ENCODE measurements at places on chromosomes 16 and 17.

DNA sequence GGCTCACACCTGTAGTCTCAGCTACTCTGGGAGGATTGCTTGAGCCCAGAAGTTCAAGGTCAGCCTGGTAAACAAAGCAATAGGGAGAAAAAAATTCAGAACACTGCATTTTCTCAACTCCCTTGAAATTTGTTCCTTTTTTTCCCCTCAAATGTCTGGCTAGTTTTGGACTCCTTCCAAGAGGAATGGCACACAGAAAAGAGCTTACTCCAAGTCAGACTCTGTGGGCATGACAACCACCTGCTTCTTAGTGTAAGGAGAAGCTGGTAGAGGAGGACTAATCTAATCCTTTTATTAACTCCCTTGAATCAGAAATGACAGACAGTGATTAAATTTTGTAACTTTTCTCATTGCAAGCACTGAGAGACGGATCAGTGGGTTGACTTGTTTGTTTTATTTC, 27.9 kb upstream of the HYDIN start:
- DNase-seq: no peak

DNA sequence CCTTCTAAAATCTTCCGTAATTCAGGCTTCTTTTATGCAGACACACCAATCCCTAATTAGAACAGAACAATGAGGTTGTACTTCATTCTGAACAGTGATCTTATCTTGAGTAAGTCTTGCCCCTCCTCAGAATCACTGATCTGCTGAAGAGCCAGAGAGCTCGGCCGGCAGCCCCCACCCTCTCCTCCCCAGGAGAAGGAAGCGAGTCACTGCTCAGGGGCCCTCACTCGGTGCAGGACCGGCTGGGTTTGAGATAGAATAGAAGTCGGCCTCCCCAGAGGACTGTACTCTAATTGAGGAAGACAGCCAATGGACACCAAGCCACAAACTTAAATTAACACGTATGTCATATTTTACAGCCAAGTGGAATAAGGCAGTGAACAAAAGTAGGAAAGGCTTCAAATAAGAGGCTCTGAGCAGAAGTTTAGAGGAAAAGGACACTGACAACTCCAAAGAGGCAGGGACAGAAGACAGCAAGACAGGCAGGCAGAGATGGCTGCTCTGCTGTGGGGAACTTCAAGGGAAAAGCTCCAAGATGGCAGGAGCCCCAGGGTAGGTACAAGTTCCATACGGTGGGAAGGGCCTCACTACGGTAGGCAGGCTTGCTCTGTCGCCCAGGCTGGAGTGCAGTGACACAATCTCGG, 18.6 kb downstream of the CREBBP start:
- no peak for DNase-seq

DNA sequence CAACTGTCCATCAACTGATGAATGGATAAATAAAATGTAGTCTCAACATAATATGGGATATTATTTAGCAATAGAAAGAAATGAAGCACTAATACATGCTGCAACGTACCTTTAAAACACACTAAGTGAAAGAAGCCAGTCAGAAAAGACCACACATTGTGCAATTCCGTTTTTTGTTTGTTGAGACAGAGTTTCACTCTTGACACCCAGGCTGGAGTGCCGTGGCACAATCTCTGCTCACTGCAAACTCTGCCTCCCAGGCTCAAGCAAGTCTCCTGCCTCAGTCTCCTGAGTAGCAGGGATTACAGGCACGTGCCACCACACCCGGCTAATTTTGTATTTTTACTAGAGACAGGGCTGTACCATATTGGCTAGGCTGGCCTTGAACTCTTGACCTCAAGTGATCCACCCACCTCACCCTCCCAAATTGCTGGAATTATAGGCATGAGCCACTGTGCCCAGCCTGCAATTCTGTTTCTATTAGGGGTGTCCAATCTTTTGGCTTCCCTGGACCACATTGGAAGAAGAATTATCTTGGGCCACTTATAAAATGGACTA, 40.1 kb downstream of the SCNN1B start:
- no peak for DNase-seq

DNA sequence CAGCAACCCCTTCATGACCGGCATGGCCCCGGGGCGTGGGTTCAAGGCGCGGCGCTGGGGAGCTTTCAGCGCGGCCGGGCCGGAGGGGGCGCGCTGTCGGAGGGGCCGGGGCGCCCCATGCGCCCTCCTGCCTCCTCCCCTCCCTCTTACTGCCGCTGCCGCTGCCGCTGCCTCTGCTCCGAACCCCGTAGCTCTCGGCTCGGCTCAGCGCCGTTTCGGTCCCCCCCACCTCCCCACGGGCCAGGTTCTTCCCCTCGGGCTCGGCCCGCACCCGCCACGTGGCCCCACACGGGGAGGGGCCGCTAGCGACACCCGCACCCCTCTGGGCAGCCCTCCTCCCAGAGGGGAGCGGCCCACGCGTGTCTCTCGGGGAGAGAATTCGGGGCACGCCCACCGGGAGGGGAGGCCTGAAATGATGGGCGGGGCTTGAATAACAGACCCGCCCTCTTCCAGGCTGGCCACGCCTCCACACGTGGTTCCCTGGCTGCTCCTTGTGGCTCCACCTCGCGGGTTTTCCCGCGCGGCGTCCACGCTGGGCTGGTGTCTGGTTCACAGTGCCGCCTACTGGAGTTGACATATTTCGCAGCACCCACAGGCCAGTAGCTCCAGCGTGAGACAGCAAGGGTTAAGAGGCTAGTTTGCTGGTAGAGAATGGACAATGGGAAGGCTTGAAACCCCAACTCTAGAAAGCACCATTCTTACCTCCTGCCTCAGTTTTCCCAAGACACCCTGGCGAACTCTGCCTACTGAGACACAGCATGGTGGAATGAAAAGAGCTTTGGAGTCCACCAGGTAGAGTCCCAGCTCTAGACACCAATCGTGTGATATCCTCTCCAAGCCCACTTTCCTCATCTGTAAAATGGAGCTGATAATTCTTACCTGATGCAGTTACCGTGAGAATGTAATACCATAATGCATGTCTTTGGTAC, at the start of gene KCNH4:
KCNH4 (minus strand) TSS at position 221 of the 929 bp plus-strand sequence; CDS start at position 24, 197 bp downstream.
- DNase-seq: no peak

DNA sequence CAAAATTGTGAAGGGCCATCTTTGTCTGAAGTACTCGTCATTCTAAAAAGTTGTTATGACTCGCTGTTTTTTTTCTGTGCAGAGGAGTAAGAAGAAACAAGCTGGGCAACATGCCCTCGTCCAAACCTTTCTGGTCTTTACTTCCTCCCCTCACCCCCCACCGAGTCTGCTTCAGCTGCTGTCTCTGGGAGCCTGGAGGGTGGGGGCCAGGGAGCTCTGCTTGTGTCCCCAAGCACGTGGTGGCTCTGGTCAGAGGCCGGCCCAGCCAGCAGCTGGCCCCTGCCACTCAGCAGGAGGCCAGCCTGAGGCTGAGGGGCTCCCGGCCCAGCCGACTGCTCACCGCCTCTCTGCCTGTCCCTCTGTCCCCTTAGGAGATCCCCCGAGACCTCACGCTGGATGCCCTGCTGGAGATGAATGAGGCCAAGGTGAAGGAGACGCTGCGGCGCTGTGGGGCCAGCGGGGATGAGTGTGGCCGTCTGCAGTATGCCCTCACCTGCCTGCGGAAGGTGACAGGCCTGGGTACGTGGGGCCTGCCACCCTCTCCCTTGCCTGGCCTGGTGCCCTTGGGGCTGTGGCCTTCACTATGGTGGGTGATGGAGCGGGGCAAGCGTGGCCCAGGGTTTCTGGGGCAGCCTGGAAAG, 53.7 kb upstream of the LGALS9 start:
- no peak for DNase-seq

DNA sequence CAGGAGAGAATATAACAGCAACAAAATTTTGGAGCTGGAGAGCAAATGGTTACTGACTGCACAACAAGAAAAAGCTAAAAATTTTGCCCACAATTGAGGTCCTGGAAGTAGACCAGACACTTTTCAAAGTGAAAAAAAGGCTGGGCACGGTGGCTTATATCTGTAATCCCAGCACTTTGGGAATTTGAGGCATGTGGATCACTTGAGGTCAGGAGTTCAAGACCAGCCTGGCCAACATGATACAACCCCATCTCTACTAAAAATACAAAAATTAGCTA, 22.9 kb downstream of the TUBD1 start:
- no peak for DNase-seq

GRCh38 chr17:6605142-6605541, 35.4 kb downstream of the KIAA0753 start:
- no peak for DNase-seq

- no peak for DNase-seq
Observed at GRCh38 chr16:20768121-20768520, 4.3 kb downstream of the ACSM3 start.

GRCh38 chr17:49333804-49334203, 28.2 kb downstream of the ZNF652 start:
- DNase-seq: no peak

GRCh38 chr16:71255721-71256120, 25.2 kb upstream of the HYDIN start:
- DNase-seq: no peak

- DNase-seq: no peak
Observed at GRCh38 chr16:28202147-28202746, 9.5 kb downstream of the XPO6 start.

- DNase-seq: no peak
Observed at GRCh38 chr17:46983782-46984181, 4.7 kb upstream of the RPRML start.

DNA sequence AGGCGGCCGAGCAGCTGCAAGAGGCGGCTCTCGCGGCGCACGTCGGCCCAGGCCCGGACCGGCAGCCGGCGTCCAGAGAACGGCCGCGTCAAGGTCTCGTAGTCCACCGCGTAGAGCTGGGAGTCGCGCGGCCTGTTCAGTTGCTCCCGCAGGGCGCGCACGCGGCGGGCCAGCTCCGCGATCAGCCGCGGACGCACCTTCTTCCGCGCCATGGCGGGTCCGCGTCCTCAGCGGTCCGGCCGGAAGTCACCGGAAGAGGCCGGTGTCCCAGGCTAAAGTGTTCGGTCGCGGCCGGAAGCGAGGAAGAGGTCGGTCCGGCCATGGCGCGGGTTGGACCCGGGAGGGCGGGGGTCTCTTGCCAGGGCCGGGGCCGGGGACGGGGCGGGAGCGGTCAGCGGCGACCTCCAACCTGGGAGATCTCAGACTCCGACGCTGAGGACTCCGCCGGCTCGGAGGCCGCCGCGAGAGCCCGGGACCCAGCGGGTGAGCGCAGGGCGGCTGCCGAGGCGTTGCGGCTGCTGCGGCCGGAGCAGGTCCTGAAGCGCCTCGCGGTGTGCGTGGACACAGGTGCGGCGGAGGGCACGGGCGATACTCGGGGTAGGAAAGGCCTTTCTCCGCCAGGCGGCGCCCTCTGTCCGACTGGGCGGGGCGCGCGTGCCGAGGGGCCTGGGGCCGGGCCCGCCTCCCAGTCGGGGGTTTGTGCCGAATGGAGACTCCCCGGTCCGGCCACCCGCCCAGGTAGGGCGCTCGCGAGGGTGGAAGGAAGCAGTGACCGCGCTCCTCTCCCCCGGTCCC, at the start of gene MRPS34:
MRPS34 (minus strand) TSS at position 227 of the 795 bp plus-strand sequence; CDS start at position 212, 15 bp downstream.
- no peak for DNase-seq

DNA sequence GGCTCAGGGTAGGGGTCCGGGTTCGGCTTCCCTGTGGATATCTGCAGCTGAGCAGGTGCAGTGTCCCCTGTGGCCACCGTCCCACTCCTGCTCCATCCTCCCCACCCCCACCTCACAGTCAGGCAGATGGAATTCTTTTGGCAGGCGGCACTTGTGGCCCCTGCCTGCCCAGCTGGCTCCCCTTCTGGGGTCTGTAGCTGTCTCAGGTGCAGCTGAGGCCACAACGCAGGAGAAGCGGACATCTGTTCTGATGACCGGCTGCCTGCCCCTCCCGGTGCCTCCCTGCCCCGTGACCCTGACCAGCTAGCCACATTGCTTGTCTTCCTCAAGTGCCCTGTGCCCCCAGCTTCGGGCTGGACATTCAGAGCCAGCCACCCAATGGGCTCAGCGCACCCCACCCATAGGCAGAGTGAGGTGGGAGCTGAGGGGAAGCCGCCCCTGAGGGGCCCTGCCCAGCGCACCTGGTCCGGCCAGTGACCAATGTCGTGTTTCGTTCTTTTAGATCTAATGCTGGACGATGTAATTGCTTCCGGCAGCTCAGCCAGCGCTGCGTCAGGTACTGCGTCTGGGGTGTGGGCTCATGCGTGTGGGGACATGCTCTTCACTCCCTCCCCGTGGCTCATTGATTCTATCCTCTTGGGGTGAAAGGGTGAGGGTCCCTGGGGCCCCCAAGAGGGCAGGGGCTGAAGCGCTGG, 25.2 kb upstream of the ABCC3 start:
- no peak for DNase-seq

- DNase-seq: no peak
Observed at GRCh38 chr16:88599092-88599733, 29.0 kb downstream of the ZC3H18 start.

GRCh38 chr16:55091213-55091870, 160.7 kb downstream of the IRX5 start:
- DNase-seq: no peak

GRCh38 chr16:74064120-74064735, 232.4 kb upstream of the PSMD7 start:
- no peak for DNase-seq

GRCh38 chr17:73591296-73592078, 52.8 kb downstream of the SDK2 start:
- no peak for DNase-seq

- no peak for DNase-seq
Observed at GRCh38 chr17:56926704-56927103, 12.9 kb upstream of the TRIM25 start.

DNA sequence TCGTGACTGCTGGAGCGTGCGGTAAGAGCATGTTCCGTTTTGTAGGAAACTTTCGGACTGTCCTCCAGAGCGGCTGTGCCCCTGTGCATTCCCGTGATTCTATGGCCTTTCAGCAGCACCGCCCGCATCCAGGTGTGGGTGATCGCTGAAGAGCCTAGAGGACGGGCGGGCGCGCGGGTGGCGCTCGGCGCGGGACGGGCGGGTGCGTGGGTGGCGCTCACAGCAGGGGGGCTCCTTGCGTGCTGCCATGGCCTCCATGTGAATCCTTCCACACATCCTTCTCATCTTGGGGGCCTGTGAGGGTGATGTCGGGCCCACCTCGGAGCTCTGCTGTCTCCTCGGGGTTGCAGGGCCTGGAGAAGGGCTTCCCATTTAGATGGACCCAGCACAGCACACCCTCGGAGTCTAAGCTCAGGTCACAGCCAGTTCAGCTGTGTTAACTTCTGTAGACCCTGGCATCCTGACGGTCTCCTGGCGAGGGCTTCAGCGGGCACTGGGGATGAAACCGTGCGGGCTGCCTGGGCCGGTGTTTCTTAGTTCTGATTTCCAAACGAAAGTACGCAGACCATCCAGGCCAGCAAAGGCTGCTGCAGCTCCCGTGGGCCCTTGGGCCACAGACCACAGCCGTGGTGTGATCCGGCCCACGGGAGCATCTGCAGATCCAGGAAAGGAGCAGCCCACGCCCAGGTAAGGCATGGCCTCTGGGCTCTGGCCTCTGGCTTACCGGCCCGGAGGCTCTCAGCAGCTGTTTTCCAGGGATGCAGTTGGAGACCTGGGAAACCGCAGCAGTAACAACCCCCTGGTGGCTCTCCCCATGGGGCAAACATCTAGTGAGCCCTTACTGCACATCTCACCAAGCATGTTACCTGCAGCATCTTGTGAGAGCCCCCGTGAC, 339.4 kb downstream of the FOXL1 start:
- DNase-seq: no peak

GRCh38 chr16:11672206-11673090, 4.2 kb downstream of the SNN start:
- DNase-seq: no peak
